Activated CD4-positive, alpha-beta T cell treated with anti-CD3 and anti-CD28 coated beads for 24 hours (primary cell): ENCODE measurements at places on chromosomes 11 and 22.
A peak's percentile ranks its signal among the peaks of the same experiment; 100 is the strongest.

DNA sequence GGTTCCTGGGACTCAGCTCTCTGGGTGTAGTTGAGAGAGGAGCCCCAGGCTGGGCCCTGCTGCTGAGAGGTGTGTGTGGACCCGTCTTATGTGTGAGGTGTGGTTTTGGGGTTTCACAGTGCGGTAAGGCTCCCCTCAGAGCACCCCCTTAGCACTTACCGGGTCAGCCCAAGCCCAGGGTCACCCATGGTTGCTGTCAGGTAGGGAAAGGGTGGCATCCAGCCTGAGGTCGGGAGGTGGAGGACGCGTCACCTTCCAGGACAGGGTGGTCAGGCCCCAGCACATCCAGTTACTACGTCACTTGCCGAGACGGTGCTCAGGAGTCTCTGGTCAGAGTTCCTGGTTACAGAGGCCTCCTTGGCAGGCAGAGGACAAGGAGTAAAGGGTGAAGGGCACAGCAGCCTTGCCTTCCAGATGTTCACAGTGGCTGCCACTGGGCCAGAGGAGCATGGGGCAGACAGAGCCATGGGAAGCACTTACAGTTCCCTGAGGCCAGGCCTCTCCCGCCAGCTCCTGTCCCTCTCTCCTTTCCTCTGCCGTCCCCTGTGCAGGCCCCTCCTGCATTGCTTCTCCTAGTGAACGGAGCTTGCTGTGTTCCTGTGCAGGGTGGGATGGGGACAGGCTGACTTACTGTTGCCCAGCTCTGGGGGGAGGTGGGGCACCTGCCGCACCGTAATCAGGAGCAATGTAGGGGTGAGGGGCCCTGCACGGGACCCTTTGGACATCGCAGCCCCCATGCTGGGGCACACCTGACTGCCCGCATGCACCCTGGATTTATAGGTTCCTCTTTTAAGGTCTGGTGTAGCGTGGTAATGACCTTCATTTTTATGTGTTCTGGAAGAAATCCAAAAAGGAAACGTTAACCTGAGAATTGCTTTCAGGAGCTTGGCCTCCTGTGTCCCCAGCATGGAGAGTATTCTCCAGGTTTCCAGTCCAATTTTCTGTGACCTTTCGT is 285.9 kb downstream of the TBC1D22A start:
- no peak for DNase-seq

DNA sequence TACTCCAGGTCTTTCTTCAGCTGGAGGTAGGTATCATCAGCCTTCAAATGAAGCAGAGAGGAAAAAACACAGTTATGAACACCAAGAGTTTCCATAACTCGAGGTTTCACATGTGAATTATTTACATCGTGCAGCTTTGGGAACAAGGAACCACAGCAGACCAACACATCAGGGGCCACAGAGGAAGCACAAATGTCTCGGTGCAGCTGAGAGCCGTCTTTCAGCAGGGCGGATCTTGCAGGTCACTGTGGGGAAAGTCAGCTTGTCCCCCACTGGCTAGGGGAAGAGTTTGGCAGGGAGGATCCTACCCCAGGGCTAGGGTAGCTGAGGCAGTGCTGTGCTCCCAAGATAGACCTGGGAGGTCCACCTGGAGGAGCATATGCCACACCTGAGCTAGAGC is 74.7 kb downstream of the C11orf58 start:
- no peak for DNase-seq

- DNase-seq = no peak
Measured at GRCh38 chr22:24407278-24407665, 20.1 kb upstream of the ADORA2A start.

DNA sequence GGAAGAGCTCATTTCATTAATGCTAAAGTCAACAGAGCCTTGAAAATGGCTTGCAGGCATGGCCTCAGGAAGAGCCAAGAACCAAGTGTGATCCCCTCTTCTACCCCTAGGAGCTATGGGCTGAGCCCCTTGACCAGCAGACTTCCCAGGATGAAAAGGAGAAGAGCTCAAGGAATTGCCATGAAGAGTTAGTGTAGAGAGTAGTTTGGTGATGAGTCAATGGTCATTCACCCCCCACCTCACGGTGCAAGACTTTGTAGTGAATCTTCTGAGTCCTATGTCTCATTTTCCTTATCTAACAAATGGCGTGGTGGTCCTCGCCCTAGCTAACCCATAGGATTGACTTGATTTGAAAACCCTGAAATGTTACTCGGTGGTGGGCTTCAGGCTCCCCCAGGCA is 422.4 kb upstream of the CADM1 start:
- DNase-seq = no peak

GRCh38 chr22:33337524-33337923 is 279.3 kb upstream of the SYN3 start:
- DNase-seq = no peak

DNA sequence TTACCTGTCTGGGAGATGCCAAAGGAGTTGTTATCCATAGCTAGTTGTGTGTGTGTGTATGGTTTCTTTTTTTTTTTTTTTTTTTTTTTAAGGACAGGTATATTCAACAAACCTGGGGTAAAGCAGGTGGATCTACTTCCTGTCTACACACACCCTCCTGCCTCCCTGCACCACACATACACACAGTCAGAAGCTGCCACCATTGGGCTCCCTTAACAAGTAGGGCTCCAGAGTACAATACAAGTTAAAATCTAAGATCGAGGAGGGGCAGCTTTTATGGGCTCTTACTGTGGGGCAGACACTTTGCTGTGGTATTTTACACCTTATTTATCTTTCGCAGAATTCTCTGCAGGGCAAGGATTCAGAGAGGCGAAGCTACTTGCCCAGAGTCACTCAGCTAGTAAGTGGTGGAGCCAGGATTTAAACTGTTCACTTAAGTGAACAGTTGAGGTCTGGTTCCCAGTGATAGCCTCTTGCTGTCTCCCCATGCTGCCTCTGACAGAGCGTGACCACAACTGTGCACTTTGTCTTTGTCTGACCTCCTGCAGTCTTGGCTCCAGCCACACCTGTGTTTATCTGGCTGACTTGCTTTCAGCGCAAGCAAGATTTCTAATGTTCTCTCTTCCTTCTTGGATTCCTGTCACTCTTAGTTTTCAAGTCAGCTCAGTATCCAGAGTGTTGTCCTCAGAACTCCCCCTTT is 135.0 kb downstream of the CSNK2A3 start:
- DNase-seq = no peak

DNA sequence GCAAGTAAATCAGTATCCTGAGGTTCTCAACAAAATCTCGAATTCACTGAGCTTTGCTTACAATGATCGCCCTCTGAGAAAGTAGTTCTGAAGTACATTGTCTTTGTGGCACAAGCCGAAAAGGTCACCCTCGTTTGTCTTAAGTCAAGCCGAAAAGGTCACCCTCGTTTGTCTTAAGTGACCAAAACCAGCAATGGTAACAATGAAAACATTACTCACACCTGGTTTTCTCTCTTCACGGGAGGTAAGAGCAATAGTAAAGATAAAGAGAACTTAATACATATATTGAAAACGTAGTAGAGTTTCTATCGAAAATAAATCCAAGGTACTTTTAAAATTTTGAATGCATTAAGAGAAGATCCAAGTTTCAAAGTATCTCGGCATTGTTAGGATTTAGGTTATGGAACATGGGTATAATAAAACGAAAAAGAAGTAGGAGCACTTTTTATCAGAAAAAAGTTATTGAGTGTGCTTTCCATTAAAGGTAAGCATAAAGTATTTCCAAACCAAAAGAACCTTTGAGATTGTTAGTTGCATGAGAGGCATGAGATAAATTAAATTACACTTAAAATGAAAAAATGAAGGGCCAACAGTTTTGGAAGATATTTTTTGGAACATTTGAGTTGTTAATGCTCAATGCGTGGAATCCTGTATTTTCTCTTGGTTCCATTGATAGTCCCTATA is 1.2 kb downstream of the BARX2 start:
- no peak for DNase-seq

DNA sequence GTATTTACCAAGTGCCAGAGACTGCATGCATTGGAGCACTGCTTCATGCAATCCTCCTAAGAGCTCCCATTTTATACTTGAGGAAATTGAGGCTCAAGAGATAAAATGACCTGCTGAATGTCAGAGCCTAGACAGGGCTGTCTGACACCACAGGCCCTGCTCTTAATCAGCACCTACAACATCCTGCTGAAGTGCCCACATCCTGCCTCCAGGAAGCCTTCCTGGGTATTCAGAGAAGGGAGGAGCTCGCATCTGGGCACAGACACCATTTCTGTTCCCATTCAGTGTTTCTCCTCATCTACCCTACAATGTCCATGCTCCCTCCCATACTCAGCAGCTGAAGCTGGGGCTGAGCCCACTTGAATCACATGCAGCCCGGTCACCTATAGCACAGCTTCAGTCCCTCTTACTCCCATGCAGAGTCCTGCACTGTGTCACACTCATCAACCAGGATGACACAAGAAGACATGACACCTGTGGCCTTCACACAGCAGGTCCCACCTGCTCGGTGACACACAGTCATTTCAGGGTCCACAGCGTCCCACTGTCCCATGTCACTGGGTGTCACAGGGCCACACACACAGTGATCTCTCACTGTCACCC is 53.1 kb downstream of the PDE2A start:
- DNase-seq = no peak

- no peak for DNase-seq
Measured at GRCh38 chr11:61041755-61042518, 60.4 kb upstream of the CD5 start.

GRCh38 chr11:70191495-70192140 is 11.5 kb upstream of the FADD start:
- DNase-seq = peak; percentile 31

- no peak for DNase-seq
Measured at GRCh38 chr11:63590024-63590788, 24.0 kb downstream of the PLAAT3 start.

GRCh38 chr22:38097557-38098409 is 12.7 kb downstream of the BAIAP2L2 start:
- DNase-seq = no peak

DNA sequence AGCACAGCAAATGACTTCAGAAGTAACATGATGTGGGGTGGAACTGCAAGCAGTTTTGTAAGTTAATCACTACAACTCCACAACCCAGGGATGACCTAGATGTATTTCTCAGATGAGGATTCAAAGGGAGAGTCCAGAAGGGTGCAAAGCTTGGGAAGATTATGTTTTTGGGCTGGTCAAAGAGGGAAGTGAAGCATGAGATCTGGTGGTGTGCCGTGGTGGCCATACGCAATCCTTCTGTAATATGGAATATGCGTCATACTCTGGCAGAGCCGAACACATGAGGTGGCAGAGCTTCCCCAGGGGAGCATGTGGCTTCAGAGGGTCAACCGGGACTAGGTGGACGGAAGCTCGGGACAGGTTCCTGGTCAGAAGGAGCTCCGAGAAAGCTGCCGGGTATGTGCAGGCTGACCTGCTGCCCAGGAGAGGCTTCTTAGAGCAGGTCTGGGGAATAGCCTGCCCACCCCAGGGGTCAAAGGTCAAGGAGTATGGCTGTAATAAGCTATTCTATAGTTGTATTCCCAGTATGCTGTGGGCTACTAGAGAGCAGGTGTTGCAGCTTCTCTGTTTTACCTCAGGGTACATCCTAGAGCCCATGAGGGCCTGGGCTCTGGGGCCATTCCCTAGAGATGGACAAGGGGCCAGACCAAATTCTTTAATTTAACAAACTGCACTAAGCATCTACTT is 70.1 kb upstream of the PHOX2A start:
- no peak for DNase-seq

DNA sequence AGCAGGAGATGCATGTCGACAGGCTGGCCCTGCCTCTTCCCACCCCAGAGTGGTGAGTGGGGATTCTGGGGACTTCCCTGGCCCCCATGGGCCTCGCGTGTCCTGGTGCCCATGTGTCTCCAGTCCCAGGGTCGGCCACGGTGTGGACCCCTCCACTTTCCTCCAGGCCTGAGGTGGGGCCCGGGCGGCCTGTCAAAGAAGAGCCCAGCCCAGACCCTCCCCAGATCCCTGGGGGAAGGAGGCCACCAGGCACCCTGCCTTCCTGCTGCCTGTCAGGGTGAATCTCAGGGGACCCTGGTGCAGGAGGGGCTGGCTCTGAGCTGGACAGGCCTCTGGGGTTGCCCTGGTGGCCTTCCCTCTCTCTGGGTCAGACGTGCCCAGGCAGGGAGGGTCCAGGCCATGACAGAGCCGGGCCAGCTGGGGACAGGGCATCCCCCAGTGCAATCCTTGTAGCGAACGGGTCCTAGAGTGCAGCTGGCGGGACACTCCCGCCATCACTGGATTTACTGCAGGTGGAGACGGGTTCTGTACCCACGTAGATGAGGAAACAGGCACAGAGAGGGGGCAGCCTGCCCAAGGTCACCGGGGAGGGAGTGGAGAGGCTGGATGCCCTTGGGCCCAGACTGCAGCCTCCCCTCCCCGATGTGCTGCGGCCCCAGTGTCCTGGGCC is 13.5 kb upstream of the MUC6 start:
- DNase-seq = no peak

DNA sequence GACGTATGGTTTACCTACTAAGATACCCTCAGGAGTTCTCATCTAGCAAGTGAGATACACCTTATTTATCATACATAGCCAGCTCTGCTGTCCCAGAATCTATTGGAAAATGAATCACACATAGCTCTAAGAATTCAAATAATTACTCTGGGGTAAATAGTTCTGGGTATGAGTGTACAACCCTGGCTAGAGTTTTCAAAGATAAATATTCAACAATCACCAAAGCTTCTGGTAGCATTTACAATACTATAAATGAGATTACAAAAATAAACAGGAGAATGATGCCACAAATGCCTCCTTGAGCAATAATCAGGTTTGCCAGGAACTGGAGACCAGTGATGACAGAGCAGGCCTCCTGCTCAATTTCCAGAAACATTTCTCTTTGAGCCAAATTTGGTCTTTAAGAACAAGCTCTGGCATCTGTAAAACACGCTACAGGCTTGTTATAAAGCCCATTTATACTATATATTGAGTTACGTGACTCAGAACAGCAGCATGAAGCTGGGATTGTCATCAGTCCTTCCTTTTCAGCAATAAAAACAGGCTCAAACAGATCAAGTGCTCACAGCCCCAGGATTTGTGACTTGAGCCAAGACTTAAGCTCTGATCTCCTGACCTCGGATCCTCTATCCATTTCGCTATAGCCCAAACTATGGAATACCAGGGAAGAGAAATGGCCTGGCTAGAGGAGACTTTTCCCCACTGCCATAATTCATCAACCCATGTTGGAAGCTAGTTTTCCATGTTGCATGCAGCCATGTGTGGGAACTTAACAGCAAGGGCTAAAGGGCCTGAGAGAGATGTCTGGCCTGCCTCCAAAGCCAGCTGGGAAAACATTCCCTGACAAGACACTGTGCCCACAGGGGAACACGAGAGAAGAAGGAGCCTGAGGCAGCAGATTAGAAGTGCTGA is 19.7 kb downstream of the RAB30 start:
- DNase-seq = no peak

DNA sequence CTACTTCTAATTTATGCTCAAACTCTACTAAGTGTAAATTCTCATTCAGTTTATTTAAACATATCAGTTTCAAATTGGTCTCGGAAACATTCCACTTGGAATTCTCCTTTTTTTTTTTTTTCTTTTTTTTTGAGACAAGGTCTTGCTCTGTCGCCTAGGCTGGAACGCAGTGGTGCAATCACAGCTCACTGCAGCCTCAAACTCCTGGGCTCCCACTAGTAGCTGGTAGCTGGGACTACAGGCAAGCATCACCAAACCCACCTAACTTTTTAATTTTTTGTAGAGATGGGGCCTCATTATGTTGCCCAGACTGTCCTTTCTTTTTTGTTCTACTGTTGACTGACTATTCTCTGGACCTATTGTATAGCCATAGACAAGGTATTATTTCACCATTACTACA is 33.3 kb upstream of the CCDC81 start:
- DNase-seq = no peak
